ENCODE measurements at places on chromosomes 3 and 15.
A peak's percentile ranks its signal among the peaks of the same experiment; 100 is the strongest.

GRCh38 chr3:38460377-38461270, 6.9 kb downstream of the ACVR2B start:
- no peak for DNase-seq

DNA sequence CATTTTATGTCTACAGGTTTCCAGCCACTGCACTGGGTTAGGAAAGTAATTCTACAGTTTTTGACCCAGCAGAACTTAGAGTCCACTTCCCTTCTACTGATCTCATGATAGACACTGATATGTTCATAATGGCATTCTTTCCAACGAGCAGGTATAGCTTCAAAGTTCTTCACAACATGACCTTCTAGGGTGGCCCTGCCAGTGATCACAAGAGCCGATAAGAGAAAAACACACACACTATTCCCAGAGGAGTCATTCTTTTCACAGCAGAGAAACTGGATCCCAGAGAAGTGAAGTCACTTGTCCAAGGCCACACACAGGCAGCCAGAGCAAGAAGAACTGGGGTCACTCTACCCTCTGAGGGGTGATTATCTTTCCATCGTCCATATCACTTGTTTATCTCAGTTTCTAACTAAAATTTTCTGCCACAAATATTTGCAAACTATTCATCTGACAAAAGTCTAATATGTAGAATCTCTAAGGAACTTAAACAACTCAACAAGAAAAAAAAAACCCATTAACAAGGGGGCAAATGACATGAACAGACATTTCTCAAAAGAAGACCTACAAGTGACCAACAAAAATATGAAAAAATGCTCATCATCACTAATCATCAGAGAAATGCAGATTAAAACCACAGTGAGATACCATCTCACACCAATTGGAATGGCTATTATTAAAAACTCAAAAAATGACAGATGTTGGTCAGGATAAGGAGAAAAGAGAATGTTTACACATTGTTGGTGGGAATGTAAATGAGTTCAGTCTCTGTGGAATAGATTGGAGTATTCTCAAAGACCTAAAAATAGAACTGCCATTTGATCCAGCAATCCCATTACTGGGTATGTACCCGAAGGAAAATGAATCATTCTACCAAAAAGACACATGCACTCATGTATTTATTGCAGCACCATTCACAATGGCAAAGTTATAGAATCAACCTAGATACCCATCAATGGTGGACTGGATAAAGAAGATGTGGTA, 31.5 kb downstream of the SPTSSB start:
- no peak for DNase-seq

GRCh38 chr3:157810924-157811718, 295.1 kb downstream of the SHOX2 start:
- no peak for DNase-seq

GRCh38 chr15:89652131-89652530, 3.1 kb downstream of the KIF7 start:
- DNase-seq, result no peak

GRCh38 chr15:34436126-34436955, 1.3 kb downstream of the GOLGA8A start:
- peak; percentile 10 for DNase-seq

GRCh38 chr3:33915796-33916546, 117.5 kb downstream of the PDCD6IP start:
- no peak for DNase-seq

DNA sequence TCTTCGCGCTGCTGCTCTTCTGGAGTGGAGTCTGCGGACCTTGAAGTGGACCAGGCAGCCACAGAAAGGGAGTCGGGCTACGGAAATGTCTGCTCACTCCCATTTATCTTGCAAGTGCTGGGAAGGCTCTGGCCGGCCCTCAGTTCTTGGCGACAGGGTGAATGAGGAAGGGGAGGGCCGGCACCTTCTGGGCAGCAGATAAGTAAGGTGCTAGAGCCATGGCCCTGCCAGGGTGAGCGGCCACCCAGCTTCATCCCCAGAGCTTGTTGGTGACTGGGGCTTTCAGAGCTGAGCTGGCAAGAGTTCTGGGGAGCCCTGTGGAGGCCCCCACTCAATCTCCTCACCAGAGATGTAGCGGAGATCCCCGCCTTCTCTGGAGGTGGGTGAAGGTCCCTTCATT, 103.5 kb downstream of the ASB7 start:
- no peak for DNase-seq

GRCh38 chr15:42348083-42348482, 11.2 kb upstream of the CAPN3 start:
- no peak for DNase-seq

DNA sequence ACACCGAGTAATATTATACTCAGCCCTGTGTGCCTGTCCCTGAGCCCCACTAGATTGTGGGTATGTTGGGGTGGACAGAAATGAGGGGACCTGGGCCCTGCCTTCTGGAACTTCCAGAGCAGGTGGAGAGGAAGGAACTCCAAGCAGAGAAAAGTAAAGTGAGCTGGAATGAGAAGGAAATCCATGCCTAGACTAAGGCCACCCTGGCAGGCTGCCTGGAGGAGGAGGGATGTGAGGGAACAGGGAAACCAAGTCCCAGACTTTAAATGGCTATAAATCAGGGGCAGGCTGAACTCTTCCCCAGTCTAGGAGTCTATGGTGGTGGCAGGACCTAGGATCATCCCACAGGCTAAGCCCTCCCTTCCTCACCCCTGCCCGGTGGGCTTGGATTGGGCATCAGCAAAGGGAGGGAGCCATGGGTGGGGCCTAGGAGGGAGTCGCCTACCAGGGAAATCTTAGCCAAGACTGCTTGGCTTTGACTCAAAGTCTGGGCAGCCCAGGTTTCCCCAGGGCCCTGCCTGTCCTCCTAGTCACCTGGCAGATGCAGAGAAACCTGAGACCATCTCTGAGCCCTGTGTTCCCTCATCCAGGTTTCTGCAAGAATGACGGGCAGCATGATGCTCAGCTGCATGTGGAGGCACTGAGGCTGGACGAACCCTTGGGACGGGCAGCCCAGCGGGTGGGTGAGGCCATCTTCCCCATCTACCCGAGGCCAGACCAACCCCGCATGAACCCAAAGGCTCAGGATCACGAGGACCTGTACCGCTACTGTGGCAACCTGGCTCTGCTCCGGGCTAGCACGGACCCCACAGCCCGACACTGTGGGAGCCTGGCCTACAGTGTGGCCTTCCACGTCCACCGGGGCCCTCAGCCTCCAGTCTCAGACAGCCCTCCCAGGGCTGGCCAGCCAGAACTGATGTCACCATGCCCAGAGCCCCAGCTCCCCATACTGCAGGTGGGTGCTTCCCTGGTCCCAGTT, 15.6 kb upstream of the STRA6 start:
- DNase-seq, result no peak

DNA sequence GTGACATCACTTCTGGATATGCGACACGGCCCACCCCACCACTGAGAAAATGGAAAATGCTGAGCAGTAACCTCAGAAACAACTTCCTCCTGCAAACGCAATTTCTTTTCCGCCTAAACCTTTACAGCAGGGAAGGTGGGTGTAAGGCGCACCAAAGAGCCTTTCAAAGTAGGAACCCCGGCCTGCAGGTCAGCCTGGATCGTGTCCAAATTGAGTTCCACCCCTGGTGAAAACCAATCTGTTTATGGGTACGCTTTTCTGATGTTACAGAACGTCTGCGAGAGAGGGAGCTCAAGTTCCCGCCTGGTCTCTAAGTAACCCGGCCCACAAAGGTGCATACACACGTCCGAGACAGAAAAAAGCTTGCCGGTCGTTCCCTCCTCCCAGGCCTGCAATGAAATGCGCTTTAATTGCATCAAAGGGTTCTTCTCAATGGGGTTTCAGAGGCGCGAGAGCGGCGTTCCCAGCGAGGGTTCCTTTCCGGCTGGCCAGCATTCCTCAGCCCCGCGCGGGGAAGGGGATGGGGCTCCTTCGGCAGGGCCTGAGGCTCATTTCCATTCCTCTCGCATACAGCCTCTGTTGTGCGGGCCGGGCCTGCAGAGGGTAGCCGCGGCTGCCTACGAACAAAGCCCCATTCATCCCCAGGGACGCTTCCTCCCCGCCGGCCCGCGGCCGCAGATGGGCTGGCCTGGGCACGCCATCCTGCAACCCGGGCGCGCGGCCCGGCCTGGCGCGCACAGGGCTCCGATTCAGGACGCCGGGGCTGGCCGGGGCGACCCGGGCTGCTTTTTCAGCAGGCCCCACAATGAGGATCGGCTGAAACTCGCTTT, 138.1 kb downstream of the TMCO5A start:
- DNase-seq, result peak; percentile 42

DNA sequence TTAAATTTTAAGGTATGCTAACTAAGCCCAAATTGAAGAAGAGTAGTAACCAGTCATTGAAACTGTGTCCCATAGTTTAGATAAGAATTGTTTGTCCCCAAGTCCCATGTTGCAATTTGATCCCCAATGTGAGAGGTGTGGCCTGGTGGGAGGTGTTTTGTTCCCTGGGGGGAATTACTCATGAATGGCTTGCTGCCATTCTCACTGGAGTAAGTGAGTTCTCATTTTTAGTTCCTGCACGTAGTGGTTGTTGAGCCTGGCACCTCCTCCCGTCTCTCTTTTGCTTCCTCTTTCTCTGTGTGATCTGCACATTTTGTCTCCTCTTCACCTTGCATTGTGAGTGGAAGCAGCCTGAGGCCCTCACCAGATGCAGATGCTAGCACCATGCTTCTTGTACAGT, 1271.0 kb downstream of the NSUN3 start:
- DNase-seq, result no peak

- DNase-seq, result no peak
These were observed 602.0 kb downstream of the TBL1XR1 start for GRCh38 chr3:176595307-176595706.

DNA sequence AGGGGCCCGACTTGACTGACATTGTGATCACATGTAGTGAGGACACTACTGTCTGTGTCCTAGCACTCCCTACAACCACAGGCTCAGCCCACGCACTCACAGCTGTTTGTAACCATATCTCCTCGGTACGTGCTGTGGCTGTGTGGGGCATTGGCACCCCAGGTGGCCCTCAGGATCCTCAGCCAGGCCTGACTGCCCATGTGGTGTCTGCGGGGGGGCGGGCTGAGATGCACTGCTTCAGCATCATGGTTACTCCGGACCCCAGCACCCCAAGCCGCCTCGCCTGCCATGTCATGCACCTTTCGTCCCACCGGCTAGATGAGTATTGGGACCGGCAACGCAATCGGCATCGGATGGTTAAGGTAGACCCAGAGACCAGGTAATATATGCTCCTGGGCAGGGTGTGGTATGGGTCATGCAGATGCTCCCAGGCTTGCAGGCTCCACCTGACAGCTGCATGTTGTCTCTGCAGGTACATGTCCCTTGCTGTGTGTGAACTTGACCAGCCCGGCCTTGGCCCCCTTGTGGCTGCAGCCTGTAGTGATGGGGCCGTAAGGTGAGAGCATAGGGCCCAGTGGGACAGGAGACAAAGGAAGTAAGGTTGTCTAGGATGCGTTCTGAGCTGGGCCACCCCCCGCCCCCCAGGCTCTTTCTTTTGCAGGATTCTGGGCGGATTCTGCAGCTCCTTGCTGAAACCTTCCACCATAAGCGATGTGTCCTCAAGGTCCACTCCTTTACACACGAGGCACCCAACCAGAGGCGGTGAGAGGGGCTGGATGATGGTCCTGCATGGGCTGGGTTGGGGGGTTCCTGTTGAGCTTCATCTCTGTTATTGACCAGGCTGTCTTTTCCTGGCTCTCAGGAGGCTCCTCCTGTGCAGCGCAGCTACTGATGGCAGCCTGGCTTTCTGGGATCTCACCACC, 4.4 kb downstream of the DALRD3 start:
- peak; percentile 51 for DNase-seq

- DNase-seq, result no peak
These were observed 116.1 kb downstream of the NTRK3 start for GRCh38 chr15:88140398-88140797.

- DNase-seq, result no peak
These were observed 3.8 kb upstream of the LOXL1 start for GRCh38 chr15:73922186-73923151.

DNA sequence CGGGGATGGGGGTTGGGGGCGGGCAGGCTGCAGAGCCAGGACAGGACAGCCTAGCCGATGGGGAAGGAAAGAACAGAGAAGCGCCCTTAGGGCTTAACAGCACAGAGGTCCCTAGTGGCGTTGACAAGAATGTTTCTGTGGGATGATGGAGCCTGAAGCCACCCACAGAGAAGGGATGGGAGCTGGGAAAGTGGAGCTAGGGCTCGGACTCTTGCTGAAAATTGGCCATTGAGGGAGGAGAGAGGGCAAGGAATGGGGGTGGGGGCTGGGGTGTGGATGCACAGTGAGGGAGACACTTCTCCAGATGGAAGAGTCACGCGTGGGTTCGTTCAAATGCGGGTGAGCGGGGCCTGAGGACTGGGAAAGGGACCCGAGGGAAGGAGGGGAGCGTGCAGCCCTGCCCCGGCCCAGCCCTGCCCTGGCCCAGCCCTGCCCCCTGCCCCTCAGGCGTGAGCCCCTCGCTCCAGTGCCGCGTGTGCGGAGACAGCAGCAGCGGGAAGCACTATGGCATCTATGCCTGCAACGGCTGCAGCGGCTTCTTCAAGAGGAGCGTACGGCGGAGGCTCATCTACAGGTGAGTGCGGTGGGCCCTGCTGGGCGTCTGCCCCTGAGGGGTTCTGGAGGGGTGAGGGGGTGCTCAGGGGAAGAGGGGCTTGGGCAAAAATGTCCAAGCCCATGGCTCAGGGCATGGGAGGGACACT, 832 bp downstream of the NR2E3 start:
- DNase-seq, result no peak

- DNase-seq, result no peak
These were observed 15.3 kb upstream of the MYLK start for GRCh38 chr3:123899300-123899865.
